ENCODE measurements at places on chromosomes 11 and 22. TPM values are rescaled to one million over a fixed set of nuclear protein-coding genes. Genes with fewer than 3 reads are reported as not detected.

- peak; percentile 95 for DNase-seq
Measured at GRCh38 chr11:61910187-61911127, 6.9 kb downstream of the RAB3IL1 start.

DNA sequence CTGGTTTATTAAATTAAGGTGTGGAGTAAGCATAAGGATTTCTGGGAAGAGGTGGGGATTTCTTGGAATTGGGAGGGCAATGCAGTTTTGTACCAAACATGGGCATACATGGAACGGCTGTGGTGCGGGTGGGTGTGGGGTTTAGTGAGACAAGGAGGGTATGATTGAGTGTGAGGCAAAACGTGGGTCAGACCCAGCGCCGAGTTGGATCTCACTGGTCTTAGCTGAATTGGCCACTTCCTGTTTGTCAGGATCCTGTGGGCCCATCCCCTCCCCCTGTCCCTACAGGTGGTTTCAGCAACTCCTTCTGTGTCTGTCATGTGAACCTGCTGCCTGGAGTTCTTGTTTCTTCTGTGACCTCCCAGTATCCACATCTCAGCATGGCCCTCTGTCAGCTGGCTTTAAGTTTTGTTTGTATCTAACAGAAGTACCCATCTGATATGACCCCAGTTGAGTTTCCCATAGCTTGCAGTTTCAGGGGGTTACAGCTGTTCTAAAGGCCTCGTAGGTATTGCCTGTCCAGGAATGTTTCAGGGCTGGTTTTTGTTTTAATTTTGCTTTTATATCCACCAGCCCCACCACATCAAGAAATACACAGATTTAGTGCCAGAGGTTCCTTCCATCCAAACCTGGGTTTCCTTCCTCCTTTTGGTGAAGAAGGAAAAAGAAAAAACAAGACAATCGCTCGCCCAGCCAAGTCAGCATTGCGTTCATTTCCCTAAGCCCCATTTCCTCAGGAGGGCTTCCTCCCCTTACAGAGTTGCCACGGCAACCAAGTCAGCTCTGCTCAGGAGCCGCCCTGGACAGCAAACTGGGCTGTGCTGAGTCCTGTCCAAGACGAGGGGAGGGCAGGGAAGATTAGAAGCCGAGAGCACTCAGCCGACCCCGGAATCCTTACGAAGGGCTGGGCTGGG, 6.0 kb downstream of the APOL1 start:
- DNase-seq = peak; percentile 75

GRCh38 chr11:126438272-126438671, 82.8 kb downstream of the ST3GAL4 start:
- DNase-seq = no peak

GRCh38 chr11:61861634-61862033, 29.7 kb downstream of the FADS3 start:
- no peak for DNase-seq

DNA sequence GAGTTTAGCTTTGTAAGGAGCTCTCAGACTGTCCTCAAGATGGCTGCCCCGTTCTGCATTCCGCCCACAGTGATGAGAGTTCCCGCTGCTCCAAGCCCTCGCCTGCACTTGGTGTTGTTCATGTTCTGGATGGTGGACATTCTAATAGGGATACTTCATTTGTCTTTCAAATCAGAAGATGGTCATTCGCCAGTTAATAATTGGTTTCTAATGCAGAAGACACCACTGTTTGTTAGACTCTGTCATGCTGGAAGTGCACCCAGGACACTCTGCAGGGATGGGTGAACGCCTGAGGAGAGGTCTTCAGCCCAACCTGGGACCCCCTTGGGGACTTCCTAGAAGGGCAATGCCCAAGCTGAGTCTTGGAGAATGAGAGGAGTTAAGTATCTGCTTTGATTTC, 836.4 kb downstream of the TBC1D22A start:
- DNase-seq = no peak

GRCh38 chr11:16012125-16012751, 344.1 kb downstream of the SOX6 start:
- peak; percentile 73 for DNase-seq

DNA sequence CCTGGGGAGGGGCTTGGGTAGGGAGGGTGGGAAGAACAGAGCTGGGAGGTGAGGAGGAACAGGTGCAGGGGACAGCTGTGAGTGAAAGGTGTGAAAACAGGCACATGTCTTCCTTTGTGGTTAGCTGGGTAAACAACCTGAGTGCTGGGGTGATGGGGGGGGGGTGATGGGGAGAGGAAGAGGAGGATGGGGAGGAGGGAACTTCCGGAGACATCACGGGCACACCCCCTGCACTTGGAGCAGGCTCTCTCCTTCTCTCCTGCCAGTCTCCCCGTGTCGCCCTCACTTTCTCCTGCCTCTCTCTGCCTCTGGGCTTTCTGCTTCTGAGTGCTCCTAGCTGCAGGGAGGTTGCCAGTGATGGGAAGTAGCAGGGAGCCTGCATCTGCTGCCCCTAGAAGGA, 8.8 kb downstream of the CXCR5 start:
- DNase-seq = no peak

- peak; percentile 30 for DNase-seq
Measured at GRCh38 chr11:59559886-59560285, 48.5 kb downstream of the OR4D9 start.

- peak; percentile 90 for DNase-seq
Measured at GRCh38 chr22:43090130-43090789, 1.1 kb upstream of the TTLL1 start.

DNA sequence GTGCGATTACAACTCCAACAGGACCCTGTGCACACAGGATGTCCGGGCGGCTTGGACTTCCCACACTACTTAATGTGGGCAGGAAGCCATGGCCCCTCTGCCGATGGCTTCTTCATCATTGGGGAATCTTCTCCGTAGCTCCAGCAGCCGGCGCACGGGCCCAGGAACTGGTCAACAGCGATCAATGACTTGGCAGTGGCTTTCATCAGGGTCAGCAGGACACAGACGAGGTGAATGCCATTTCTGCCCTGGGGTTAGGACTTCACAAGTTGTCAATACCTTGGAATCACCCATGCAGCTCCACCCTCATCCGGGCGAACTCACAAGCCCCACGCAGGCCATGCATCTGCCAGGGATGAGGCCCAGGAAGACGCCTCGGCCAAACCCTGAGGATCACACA, 645.7 kb downstream of the BRD1 start:
- no peak for DNase-seq

DNA sequence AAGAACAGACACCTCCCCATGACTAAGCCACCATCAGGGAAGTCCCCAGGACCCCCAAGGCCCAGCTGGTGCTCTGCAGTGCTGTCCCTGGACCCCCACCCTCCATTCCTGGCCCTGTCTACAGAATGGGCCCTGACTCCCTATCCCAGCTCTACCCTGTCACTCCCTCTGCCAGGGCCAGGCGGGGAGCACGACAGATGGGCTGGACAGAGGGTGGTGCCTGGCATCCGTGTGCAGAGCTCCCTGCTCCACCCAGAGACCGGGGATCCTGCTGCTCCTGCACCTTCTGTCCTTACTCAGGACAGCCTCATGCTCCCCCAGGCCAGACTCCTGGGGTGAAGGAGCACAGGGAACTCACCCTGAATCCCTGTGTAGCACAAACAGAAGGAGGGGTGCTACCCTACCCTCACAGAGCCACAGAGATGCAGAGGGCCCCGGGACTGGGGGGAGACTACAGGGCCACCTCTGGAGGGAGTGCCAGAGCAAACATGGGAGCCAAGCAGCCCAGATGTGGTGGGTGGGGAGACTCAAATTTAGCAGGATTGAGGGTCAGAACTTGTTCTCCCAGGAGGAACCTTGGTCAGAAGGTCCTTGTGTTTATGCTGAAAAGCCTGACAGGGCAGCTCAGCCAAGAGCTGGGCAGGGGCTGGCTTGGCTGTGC, 2.0 kb downstream of the ARVCF start:
- no peak for DNase-seq

GRCh38 chr22:37996079-37996478, 11.7 kb upstream of the SOX10 start:
- no peak for DNase-seq

DNA sequence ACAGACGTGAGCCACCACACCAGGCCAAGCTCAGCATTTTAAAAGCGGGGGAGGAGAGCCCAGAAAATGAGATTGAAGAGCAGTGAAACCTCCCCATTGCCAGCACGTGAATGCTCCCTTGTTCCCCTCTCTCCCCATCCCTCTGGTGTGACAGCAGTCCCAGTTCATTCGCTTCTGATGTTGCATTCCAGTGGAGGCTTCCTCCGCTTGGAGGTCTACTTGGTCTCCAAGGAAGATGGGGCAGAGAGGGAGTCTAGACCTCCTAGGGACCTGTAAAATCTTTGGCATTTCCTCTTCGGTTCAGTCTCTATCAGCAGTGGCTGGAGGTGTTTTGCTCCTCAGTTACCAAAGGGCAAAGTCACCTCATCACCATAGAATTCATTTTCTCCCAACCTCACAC, 30.2 kb upstream of the EP300 start:
- no peak for DNase-seq

GRCh38 chr22:47029244-47030074, 267.0 kb downstream of the TBC1D22A start:
- DNase-seq = no peak

- DNase-seq = peak; percentile 54
Measured at GRCh38 chr11:128825050-128825784, 41.9 kb downstream of the KCNJ1 start.

- no peak for DNase-seq
Measured at GRCh38 chr11:79430280-79430679, 10.6 kb downstream of the TENM4 start.

DNA sequence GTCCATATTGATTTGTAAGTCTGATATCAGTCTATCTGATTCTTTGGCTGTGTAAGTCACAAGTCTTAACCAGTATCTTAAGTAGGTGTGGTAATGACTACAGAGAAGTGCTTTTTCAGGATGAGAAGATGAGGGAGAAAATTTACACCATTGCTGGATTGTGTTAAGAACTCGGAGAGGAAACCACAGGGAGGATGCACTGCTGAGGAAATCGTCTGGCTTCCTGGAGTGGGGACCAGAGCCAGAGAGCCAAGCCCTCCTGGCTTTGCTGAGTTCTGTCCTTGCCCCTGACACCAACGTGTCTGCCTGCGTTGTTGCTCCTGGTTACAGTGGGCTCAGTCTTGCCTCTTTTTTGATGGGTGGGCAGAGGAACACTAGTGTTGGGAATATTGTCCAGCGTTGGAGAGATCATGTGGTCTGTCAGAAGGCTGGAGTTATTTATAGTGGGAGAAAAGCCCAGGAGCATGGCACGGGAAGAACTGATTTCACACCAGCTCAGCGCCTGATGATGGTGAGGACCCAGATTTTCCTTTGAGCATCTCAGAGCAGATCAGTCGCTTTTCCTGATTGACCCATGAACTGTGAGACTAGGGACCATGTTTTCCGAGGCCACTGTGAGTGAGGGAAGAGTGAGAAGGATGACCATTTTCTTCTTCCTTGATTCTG, 29.6 kb downstream of the MARK2 start:
- no peak for DNase-seq

- DNase-seq = peak; percentile 69
Measured at GRCh38 chr22:42294034-42294985, 23.9 kb upstream of the TCF20 start.

DNA sequence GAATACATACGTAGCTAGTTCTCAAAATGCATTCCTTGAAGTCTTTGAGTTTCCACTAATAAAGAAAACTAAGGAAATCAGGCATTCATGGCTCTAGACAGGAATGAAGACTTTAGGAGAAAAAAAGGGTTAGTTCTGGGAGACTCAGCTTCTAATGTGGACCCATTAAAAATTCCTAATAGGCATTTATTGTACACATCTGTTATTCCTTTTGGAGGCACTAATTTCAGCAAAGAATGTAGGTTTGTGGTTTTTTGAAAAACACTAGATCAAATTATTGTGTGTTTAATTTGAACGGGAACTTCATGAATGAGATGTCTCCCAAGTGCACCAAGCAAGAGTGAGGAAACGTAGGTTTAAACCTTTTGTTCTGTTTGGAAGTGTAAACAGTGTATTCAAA, 42.7 kb downstream of the PARVA start:
- DNase-seq = no peak

Gene NCAM1
- 90.0 TPM for polyA plus RNA-seq

Gene ELFN2
- 0.67 TPM for polyA plus RNA-seq

Gene TBX1
- 34.6 TPM for polyA plus RNA-seq

Gene SLC22A12
- not detected for polyA plus RNA-seq

Gene KRTAP5-1
- polyA plus RNA-seq = 0.62 TPM

Gene OR51G1
- polyA plus RNA-seq = not detected

Gene SCUBE1
- polyA plus RNA-seq = 0.65 TPM

Gene ZP1
- polyA plus RNA-seq = not detected

Gene ANKK1
- 0.17 TPM for polyA plus RNA-seq

Gene STIP1
- 141 TPM for polyA plus RNA-seq

Gene ANKRD13D
- 30.6 TPM for polyA plus RNA-seq

All from muscle of leg (tissue), 16 donors.